ENCODE measurements at places on chromosomes 12 and 14. TPM values are rescaled to one million over a fixed set of nuclear protein-coding genes. Genes with fewer than 3 reads are reported as not detected.

DNA sequence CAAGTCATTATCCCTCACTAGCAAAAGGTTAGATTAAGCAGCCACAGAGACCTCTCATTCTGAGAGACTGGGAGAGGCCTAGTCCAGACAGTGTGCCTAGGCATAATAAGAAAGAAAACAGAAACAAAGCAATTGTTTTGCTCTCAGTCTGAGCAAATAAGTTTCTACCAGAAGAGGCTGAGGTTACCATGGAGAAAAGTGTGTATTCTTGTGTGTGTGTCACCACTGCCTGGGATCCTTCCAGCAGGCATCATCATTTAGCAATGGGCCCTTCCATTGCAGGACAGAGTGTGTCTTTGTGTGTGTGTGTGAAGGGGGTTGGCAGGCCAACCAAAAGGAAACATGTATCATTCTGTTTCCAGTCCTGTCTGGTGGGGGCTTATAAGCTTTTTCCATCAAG, 3.7 kb downstream of the EFS start:
- H3K4me3 ChIP-seq: no peak overlapping the region
- H3K4me1 ChIP-seq: no peaks in the 10 kb centered on the region
- no peak for DNase-seq
- peaks cover 28% of the 10 kb centered on the region for H3K27me3 ChIP-seq
- no peaks in the 10 kb centered on the region for H3K36me3 ChIP-seq

CLEC12A gene
- not detected for total RNA-seq

DNA sequence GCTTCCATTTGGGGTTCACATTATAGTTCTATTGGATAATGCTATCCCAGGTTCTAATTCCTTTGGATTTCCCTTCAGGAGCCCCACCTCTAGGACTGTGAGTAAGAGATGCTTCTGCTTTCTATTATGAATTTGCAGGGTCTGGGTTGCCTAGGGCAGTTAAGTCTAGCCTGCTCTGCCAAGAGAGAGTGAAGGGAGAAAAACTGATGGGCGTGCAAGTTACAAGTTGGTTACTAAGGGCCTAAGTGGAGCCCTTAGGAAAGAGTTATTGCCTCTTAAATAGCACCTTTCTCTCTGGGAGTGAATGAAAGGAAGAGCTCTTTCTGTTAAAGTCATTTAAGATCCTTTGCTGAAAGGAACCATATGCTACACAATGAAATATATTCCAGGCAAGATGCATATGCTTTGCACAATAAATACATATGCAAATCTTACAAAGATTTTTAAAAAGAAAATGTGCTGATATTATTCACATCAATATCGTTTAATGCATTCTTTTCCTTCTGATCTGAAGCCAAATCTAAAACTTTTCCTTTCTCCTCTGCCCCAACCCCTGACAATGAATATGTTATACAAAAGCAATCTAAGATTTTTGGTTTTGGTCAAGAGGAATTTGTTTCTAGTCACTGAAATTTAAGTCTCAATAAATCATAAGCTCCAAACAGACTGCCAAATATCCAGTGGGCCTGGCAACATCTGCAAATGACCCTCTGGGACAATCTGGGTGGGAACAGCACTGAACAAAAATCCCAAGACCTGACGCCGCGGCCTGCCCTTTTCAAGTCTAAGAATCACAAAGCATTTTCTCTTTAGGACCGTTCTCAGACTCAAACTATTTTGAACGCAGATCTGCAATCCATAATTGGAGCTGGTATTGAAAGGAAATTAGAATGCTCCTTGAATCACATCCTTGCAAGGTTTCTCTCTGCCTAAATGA, 586.7 kb downstream of the ETNK1 start:
- no peak overlapping the region for H3K27ac ChIP-seq
- H3K27me3 ChIP-seq: no peaks in the 10 kb centered on the region
- H3K36me3 ChIP-seq: no peaks in the 10 kb centered on the region
- H3K4me1 ChIP-seq: peaks cover 15% of the 10 kb centered on the region

DNA sequence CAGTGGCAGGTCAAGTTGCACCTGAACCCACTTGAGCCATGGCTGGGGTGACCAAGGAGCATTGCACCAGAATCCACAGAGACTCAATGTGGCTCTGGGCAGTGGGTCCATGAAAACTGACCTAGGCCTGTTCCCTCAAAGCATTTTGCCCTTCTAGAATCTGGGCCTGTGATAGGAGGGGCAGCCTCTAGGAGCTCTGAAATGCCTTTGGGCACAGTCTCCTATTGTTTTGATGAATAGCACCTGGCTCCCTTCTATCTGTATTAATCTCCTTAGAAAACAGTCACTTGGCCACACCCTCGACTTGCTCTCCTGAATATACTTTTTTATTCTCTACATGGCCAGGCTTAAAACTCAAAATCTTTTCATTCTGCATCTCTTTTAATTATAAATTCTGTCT, 14.1 kb upstream of the KRAS start:
- H3K4me1 ChIP-seq: no peaks in the 10 kb centered on the region
- no peak overlapping the region for H3K4me3 ChIP-seq
- no peaks in the 10 kb centered on the region for H3K27me3 ChIP-seq
- H3K36me3 ChIP-seq: no peaks in the 10 kb centered on the region
- H3K27ac ChIP-seq: no peak overlapping the region

DNA sequence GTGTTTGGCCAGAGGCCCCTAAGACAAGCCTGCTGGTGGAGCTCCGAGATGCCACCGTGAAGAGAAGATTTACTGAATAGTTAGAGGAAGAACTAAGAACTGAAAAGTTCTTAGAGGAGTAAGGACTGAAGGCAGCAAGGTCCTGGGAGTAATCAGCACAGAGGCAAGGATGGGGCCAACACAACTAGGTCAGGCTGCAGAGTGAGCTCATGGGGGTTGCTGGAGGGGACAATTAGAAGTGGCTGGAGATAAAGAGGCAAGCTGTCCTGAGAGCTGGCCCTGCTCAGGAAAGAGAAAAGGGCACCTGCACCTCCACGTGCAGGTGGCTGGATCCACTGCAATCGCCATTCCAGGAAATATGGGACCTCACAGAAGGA, 52.7 kb downstream of the NFKBIA start:
- no peaks in the 10 kb centered on the region for H3K36me3 ChIP-seq
- peaks cover 11% of the 10 kb centered on the region for H3K4me1 ChIP-seq
- H3K27ac ChIP-seq: no peak overlapping the region
- H3K4me3 ChIP-seq: no peak overlapping the region

Measured in MCF 10A (cell line).